Putamen (tissue), 1 donor: ENCODE measurements at places on chromosomes 16 and 17.

GRCh38 chr16:89918453-89919347 lies at the start of gene MC1R:
Gene MC1R, plus strand, starts transcription at chr16:89918862. Its CDS starts 397 bp downstream, at chr16:89919259.
- DNase-seq: no peak

DNA sequence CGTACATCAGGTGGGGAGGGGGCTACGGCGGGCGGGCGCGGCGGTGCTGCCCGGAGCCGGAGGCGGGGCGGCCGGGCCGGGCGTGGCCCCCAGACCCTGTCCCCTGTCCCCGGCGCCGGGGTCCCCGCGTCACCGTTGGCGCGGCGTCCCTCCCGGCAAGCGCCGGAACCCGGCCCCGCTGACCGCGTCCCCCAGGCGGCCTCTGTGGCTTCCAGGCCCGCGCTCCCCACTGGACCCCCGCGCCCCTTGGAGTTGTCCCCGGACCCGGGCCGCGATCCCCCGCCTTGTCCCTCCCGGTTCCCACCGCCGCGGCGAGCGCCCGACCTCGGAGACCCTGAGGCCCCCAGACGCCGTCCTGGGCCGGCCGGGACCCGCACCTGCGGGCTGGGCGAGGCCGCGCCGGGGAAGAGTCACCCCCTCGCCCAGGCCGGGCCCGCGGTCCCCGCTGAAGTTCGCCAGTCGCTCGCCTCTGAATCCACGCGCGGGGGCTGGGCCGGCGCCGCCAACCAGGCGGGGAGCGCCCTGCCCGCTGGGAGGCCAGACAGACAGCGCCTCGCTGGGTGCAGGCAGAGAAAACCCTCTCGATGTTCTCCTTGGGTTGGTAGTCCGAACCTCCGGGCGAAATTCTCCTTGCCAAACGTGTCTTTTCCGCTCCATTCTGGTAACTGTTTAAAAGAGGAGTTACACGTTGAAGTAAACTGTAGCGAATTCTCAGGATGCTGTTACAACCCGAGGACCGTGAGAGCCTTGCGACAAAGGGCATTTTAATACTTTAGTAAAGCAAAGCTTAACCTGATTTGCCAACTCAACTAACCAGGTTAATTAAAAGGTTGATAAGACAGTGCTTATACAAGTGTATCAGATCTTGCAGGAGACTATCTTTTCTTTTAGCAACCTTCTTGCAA lies 761 bp downstream of the GAN start:
- peak; percentile 21 for DNase-seq

DNA sequence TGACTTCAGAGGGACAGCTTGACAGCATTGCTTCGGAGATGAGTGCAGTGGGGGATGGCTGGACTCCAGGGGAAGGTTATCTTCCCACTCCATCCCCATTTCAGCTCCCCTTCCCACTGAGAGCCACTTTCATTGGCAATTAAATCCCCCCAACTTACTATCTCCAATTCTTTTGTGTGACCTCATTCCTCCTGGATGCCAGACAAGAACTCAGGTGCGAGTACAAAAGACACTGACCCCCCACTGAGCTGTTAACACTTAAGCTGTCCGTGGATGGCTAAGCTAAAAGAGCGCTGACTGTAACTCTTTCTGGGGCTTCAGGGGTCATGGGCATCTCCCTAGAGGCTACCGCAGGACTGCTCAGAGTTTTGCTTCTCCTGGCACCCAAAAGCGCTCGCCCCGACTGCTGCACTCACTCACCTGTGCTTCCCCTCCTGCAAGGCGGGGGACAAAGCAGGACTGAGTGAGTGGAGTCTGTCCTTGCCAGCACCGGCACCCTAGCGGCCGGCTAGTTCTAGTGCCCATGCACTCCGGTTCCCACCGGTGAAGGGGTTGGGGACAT lies 44.8 kb upstream of the FBXO47 start:
- DNase-seq: no peak

DNA sequence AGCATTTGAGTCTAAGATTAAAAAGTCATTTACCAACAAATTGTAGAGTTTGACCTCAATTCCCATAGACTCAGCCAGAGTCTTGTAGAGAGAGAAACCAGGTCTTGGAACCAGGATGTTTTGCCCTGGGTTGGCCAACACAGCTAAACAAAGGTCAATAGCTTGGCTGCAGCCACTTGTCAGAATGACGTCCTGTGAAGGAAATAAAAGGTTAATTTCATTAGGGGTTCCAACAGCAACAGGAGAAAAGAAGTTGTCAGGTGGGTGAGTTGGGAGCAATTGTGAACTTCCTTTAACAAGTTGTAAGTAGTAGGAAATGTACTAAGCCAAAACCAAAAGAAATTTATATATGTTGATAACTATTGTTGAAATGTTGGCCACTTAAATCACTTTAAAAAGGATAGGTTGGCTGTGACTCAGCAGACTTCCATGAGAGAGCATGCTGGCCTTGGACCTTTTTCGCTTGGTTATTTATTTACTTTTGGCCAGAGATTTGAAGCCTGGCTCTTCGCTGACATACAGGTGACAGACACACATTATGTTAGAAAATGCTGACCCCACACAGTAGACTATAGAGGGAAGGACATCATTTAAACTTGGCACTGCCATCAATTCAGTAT lies 4.3 kb downstream of the TAT start:
- DNase-seq: no peak

DNA sequence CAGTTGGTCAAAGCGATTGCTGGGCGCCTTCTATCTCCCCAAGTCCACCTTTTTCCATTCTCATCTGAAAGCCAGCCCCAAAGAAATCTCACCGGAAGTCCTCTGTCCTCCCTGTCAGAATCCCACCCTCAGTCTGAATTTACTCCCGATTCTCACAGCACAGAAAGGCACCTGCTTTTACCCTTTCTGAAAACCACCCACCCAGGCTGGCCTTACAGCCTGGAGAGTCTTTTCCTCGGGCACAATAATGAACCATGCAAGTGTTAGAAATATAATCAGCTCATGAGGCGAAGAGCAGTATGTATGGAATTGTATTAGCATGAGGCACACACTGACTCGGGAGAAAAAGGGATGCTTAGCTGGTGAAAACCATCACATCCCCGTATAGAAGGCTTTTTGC lies 1.2 kb upstream of the ZFHX3 start:
- no peak for DNase-seq

DNA sequence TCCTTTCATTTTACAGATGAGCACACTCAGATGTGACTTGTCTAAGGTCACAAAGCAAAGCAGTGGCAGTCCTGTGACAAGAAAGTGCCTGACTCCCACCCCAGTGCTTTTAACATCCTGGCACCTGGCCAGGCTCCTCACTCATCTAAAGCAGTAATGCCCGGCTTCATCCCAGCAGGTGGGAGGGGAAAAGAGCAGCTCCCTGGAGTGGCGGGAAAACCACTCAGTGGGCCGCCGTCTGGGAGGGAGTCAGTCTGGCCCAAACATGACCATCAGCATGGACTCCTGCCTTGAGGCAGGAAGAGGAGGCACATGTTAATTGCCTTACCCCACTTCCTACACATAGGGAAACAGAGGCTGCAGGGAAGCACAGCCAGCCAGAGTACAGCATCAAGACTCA lies 2.6 kb downstream of the PCGF2 start:
- no peak for DNase-seq

DNA sequence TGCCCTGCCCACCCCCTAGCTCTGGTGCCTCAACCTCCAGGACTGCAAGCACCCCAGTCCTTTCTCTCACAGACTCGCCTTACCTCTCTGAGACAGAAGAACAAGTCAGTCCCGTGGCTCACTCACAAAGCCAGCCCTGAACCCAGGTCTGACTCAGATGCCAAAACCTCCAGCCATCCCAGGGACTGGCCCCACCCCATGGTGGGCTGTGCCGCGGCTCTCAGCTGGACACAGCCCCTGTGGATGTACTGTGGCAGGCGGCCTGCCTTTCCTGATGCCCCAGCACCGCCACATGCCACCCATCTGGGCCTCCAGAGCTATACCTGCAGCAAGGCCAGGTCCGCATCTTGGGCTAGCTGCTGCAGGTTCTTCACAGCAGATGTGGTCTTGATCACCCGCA lies 19.8 kb downstream of the MPG start:
- DNase-seq: no peak

DNA sequence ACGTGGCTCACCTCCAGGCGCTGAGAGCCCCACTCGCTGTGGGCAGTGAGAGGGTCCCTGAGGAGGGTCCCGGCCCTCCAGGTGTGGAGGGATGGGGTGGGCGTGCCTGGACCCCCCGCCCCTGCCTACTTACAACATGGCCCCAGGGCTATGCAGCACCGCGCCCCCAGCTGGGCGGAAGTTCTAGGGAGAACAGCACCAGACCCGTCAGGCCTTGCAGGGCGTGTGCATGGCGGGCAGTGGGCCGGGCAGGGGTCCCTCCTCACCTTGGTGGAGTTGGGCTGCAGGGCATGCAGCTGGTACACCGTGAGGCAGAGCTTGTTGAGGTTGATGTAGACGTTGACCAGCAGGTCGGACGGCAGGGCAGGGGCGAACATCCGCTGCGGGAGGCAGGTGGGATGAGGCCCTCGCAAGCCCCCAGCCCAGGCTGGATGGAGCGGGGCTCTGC lies 2.7 kb downstream of the SMIM22 start:
- no peak for DNase-seq

GRCh38 chr16:85697431-85697830 lies 8.7 kb upstream of the GINS2 start:
- DNase-seq: no peak

DNA sequence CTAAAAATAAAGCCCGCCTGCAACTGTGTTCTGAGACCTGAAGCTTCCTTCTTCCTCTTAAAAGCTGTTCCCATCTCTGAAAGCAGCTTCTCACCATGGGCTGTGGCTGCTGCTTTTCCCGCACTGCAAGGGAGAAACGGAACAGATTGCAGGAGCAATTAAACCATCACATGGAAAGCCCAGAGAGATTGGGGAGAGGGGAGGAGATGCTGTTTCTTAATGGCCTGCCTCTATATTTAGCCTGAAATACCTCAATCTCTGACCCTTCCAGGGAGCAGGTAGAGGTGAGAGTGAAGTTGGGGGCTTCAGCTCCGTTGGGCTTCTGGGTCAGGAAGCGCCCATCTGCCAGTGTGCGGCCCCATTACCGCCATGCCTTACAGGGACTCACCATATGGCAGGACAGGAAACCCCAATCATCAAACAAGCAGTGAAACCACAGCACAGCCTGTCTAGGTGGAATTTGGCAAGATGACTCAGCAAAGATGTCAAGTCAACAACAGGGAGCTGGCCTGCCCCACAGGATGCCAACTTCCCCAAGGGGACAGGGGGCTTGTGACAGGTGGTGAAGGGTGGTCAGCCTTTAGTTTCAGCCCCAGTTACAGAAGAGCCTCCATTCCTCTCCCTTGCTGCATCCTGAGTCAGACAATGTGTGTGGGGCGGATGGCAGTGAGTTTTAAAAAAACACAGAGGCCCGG lies 286.6 kb upstream of the CCL2 start:
- no peak for DNase-seq

DNA sequence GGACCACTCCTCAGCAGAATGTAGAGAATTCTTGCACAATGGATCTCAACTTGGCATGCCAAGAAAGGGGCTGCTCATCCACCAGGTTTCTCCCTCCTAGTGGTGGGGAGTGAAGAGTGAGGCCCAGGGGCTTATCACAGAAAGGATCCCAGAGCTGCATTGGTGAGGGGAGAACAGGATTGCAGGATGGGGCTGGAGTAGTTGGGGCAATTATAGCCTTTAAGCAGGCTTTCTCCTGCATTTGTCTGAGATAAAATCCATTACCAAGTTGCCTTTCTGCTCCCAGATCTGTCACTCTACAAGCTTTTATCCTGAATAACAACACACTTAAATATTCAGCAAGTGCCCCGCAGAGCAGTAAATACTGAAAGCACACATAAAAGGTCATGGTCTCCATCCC lies 130.8 kb upstream of the CES5A start:
- no peak for DNase-seq

DNA sequence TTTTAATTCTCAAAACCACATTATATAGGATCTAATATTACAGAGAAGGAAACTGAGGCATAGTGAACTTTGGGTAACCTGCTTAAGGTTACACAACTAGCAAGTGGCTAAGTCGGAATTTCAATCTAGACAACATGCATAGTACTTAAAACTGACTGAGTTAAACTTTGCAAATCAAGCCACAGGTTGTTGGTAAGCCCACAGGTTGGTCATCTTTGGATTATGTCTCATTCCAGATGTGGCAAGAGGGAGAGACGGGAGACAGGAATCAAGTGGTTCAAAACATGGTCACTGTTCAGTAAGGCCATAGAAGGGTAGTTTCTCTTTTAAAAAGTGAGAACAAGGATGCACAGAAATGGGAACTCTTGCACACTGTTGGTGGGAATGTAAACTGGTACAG lies 57.1 kb downstream of the MYO1D start:
- DNase-seq: no peak

- DNase-seq: no peak
These were observed 50.0 kb downstream of the TENT4B start for GRCh38 chr16:50202926-50203624.

GRCh38 chr17:66906321-66907278 lies 57.9 kb upstream of the CACNG4 start:
- DNase-seq: peak; percentile 75

- no peak for DNase-seq
These were observed 113.5 kb upstream of the FAM20A start for GRCh38 chr17:68714676-68715075.

DNA sequence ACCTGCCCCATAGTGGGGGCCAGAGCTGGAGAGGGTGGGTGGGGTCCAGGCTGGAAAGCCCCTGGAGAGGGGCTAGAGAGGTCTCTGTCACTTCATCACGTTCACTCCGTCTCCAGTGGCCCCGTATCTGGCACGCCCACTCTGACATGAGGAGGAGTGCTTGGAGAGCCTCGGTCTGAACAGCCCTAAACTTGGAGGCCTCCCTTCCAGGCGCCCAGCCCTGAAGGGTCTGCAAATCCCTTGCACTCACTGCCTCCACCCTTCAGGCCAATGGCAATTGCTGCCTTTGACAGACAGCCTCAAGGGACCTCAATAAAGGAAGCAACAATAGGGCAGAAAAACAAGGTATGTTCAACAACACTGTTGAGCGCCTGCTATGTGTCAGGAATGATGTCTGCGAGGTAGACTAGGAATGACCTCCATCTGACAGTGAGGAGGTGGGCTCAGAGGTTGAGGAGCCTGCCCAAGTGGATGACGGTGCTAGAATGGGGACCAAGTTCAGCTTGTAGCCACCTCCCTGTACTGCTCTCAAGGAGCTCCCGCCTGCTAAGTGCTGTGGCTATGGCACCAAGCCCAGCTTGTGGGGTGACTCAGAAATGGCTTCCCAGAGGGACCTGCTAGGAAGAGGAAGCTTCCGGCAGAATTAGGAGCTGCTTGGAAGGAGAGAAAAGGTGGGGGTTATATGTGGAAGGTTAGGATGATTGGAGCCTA lies 2.9 kb upstream of the EPX start:
- DNase-seq: no peak

- no peak for DNase-seq
These were observed 9.5 kb upstream of the TMEM101 start for GRCh38 chr17:44024271-44024663.

GRCh38 chr17:1119924-1120323 lies 59.9 kb downstream of the ABR start:
- DNase-seq: no peak

DNA sequence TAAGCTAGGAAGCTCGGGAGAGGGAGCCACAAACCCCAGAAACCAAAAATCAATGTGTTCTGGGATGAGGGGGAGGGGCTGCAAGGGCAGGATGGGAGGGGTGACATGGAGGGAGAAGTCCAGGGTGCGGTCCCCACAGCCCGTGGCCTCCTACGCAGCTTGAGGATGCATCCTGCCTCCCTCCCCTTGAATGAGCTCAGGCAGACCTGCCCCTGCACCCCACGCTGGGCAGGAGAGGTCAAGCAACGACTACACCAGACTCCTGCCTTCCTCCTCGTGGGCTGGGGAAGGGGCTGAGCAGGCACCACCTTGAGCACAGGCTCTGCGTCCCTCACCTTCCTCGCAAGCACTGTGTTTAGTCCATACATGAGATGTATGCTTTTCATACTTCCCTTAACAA lies 3.9 kb downstream of the ANKRD13B start:
- DNase-seq: no peak

GRCh38 chr17:72255481-72255880 lies 134.7 kb downstream of the SOX9 start:
- no peak for DNase-seq
